ENCODE measurements at places on chromosomes 16 and 17. TPM values are rescaled to one million over a fixed set of nuclear protein-coding genes. Genes with fewer than 3 reads are reported as not detected.

The KRT39 gene
- not detected for total RNA-seq

DNA sequence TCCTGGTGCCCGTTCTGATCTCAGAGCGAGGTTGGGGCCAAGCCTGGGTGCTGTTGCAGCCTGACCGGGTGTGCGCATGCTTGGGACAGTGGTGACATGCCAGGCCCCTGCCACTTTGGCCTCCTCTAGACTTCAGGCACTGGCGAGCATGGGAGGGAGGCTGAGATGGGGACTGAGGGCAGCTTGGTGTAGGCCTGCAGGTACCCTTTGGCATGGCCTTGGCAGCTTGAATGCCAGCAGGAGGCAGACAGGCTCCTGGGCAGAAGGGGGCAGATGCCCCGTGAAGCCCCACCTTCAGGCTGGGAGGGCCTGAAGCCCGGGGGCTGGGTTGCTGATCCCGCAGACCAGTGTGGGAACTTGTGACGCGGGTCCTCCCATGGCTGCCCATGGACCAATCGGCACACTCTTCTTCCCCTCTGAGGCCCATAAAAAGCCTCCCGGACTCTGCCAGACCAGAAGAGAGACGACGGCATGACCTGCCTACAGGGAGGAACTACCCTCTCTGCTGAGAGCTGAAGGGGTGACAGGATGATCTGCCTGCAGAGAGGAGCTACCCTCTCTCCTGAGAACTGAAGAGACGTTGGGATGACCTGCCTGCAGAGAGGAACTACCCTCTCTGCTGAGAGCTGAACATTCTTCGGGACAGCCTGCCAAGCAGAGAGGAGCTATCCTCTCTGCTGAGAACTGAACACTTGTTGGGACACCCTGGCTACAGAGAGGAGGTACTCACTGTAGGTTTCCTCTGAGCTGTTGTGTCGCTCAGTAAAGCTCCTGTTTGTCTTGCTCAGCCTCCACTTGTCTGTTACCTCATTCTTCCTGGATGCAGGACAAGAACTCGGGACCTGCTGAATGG, 17.5 kb downstream of the RHOT1 start:
- peaks cover 10% of the 10 kb centered on the region for H3K4me1 ChIP-seq
- H3K36me3 ChIP-seq = peaks cover 13% of the 10 kb centered on the region

The PRAC2 gene
- not detected for total RNA-seq

DNA sequence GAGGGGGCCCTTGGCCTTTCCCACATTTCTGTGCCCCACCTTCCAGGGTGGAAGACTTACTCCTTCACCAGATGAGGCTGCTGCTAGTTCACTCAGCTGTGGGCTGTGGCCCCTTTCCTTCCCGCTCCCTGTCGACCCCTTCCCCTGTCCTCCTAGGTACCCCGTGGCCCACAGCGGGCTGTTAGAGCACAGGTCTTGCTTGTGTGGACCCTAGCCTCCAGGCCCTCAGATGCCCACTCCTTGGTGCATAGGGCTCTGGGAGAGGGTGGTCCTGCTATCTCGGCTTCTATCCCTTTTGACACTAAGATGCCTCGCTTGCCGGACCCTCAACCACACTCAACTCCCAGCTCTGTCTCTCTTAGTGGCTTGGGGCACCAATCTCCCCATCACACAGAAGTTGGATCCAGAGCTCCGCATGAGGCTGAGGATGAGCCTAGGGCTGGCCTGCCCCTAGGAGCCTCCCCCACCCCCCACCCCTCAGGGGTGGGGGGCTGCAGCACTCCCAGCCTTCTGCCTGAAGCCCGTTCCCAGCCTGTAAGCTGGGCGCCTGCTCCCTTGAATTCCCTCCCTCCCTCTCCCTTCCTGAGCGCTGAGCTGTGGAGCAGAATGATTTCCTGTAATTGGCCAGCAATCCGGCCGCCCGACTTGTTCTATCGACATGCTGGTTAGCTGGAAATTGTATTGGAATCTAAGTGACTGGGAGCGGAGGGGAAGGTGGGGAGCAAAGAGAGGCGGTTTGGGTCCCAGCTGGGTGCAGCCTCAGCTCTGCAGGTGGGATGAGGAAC, 30.9 kb downstream of the DCAKD start:
- no peak for DNase-seq
- H3K4me3 ChIP-seq = no peak overlapping the region
- peaks cover 34% of the 10 kb centered on the region for H3K27me3 ChIP-seq

GRCh38 chr17:35243561-35244340, 879 bp downstream of the SLFN5 start:
- peaks cover 27% of the 10 kb centered on the region for H3K36me3 ChIP-seq
- DNase-seq = peak; percentile 87
- H3K4me3 ChIP-seq = peak overlapping the region; percentile 93
- peak overlapping the region; percentile 97 for H3K27ac ChIP-seq
- peaks cover 64% of the 10 kb centered on the region for H3K4me1 ChIP-seq

The UTS2R gene
- total RNA-seq = not detected

The COX11 gene
- 44.9 TPM for total RNA-seq

The CMTM3 gene
- total RNA-seq = 49.4 TPM

DNA sequence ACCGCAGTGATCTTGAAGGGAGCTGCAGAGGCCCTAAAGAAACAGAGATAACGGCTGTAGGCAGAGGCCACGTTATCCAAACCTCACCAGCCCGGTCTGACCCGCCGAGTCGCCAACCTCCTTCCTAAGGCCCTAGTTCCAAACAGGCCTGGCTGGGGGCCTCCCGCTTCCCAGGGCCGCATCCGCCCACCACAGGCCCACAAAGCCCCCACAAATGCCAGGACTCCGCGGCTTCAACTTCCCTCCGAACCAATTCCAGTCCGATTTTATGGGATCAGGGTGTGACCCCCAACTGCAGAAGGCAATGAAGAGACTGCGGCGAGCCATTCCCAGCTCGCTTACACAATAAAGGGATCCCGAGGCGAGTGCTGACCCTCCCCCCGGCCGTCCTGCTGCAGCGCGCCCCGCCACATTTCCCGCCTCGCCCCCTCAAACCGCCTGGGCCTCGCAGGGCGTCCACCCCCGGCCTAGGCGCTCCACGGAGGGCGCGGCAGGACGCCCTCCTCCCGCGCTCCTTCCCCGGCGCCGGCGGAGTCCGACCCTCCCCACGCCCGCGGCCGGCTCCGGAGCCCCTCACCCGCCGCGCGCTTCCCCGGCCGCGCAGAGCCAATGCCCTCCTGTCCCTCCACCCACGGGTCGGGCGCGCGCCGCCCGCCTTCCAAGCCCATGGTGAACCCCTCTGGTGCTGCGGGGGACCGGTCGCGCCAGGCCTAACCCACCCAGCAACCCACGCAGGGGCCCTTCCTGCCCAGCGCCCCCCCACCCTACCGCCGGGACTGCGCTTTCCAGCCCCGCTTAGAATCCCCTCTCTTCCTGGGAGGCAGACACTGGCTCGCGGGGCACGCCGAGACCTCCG, 926 bp downstream of the MYH10 start:
- no peaks in the 10 kb centered on the region for H3K36me3 ChIP-seq
- peaks cover 47% of the 10 kb centered on the region for H3K27me3 ChIP-seq
- H3K4me1 ChIP-seq = peaks cover 13% of the 10 kb centered on the region
- no peak overlapping the region for H3K27ac ChIP-seq

GRCh38 chr16:64416216-64417005, 705.5 kb downstream of the CDH11 start:
- H3K36me3 ChIP-seq = no peaks in the 10 kb centered on the region
- DNase-seq = no peak
- H3K27me3 ChIP-seq = no peaks in the 10 kb centered on the region
- no peaks in the 10 kb centered on the region for H3K4me1 ChIP-seq
- no peak overlapping the region for H3K27ac ChIP-seq
- no peak overlapping the region for H3K4me3 ChIP-seq

The ZPBP2 gene
- total RNA-seq = not detected

DNA sequence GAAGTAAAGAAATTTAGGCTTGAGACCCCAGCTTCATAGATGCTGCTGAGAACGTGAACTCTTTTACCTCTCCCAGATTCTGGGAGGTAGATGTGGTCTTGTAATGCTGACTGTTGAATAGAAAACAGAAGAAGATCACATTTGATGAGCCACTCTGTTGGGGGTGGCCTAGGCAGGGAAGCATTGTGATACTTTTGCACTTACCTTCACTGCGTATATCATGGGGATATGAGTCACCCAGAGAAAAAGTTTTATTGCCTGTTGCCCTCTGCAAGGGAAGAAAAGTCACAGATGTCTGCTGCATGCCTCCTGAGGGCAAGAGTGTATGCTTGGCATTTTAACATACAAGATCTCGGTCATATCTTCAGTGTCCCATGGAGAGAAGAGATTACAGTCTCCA, 365.4 kb downstream of the SNX29 start:
- no peaks in the 10 kb centered on the region for H3K36me3 ChIP-seq
- H3K4me1 ChIP-seq = no peaks in the 10 kb centered on the region
- no peak overlapping the region for H3K27ac ChIP-seq
- no peak overlapping the region for H3K4me3 ChIP-seq

The ALOX15 gene
- total RNA-seq = not detected

DNA sequence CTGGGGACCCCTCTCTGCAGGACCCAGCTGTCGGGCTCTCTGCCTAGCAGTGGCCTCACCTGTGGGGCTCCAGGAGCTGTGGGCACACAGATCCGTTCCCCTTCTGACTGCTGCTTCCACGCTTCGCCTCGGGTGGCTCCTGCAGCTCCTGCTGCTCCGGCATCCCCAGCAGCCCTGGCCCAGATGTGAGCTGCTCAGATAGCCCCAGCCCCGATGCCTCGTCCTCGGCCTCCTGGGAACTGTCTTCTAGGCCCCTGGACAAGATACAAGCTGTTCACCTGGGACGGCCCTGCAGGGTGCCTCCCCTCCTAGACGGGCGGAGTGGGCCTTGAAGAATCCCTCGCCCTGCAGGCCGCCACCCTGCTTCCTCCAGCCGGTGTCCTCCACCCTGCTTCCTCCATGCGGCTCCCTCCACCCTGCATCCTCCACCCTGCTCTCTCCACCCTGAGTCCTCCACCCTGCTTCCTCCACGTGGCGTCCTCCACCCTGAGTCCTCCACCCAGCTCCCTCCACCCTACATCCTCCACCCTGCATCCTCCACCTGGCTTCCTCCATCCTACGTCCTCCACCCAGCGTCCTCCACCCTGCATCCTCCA, 11.0 kb downstream of the EMC6 start:
- DNase-seq = no peak
- H3K36me3 ChIP-seq = no peaks in the 10 kb centered on the region
- no peak overlapping the region for H3K4me3 ChIP-seq
- H3K27ac ChIP-seq = no peak overlapping the region
- peaks cover 7% of the 10 kb centered on the region for H3K4me1 ChIP-seq
